GM10248 (cell line): ENCODE measurements at places on chromosomes 2 and 18.
A peak's percentile ranks its signal among the peaks of the same experiment; 100 is the strongest.

DNA sequence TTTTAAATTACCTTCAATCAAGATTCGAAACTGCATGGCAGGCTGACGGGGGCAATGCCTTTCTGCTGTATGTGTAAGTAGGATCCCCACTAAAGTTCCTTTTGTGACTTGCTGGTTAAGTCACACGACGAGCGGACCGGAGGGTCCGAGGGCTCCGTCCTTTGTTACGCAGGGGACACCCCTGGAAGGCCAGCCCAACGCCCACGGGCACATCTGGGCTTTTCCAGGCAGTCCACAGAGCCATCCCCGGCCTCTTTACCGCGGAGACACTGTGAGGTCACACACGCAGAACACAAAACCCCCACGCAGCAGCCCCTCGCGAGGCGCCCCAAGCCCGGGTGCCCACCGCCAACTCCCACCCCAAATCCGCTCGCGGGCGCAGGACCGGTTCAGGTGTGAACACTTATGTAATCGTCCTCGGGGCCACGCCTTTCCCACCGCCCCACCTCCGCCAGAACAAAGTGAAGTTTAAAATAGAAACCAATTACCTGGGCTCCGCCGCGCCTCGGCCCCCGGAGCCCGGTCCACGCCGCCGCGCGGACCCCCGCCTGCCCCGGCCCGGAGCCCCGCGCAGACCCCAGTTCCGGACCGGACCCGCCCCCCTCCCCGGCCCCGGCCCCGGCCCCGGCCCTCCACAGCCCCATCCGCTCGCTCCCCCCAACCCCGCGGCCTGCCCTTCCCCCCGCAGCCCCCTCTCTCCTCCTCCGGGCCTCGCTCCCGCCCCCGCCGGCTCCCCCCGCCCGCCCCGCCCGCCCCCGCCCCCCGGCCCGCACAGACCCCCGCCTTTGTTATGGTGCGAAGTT is 4.2 kb downstream of the ZNF516 start:
- peak; percentile 56 for DNase-seq

GRCh38 chr2:42979416-42979869 is 187.1 kb upstream of the HAAO start:
- DNase-seq: no peak

DNA sequence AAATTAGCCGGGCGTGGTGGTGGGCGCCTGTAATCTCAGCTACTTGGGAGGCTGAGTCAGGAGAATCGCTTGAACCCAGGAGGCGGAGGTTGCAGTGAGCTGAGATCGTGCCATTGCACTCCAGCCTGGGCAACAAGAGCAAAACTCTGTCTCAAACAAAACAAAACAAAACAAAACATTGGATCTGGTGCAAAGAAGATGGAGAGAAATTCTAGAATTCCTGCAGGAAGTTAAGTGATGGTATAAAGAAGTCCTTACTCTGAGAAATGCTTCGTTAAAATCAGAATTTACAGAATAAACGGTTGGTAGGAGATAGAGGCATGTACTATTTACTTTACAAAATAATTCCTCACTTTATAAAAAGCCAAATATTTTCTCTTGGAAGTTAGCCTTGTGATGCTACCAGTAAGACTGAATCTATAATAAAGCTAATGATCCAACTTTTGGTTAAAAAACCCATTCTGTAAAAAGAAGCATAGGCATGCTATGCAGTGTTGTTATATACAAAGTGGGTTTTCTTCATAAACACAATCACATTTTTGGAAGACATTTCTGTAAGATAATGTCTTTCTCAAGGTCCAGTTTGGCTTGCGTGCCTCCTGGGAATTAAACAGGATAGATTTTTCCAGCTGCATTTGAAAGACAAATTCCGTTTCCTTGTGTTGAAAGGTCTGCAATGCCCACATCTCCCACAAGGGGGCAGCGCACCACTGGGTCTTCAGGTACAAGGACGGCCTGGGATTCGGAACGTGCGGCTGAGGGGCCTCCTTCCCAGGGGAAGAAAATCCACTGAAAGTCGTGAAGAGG is 35.6 kb upstream of the PNO1 start:
- peak; percentile 58 for DNase-seq

DNA sequence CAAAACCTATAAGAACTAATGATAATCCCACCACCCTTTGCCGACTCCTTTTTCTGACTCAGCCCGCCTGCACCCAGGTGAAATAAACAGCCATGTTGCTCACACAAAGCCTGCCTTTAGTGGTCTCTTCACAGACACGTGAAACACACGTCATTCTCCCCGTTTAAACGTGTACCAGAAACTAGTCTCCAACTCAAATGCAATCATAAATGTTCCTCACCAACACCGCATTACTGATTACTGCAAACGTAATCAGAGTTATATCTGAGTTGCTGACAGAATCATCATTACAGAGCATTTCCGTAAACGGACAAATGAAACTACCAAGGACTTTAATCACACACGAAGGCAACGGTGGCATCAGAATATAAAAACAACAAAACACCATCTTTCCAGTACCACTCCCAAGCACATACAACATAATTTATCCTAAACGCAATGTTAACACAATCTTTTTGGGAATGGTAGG is 1.9 kb downstream of the CLK1 start:
- peak; percentile 37 for DNase-seq

DNA sequence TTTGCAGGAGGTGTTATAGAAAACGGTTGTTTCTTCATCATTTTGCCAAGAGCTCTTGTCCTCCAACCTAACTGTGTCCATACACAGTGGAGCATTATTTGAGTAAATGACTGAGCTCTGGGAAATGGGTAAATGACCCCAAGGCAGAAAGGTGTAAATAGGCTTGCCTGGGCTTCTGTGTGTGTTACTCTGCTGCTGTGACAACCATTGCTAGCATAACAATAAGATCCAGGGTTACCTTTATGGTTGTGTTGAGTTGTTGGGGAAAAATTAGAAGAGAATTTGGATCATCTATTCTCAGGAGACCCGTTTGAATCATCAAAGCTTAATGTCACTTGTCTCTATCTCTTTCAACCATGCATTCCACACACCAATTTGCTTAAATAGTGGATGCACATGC is 672.7 kb downstream of the DPP10 start:
- no peak for DNase-seq

- no peak for DNase-seq
Observed at GRCh38 chr18:23738151-23738550, 48.9 kb downstream of the LAMA3 start.

DNA sequence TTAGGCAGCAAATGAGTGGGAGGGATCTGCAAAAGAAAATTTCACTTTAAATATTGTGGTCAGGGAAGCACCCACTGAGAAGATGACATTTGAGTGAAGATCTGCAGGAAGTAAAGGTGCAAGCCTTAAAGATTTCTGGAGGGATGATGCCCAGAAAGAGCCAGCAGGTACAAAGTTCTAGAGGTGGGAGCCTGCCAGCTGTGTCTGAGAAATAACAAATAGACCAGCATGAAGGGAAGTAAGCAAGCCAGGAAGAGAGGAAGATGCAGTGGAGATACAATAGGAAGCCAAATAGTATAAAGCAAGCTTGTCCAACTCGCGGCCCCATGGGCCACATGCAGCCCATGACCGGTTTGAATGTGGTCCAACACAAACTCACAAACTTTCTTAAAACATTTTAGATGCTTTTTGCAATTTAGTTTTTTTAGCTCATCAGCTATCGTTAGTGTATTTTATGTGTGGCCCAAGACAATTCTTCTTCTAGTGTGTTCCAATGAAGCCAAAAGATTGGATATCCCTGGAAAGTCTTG is 489.9 kb downstream of the DCC start:
- no peak for DNase-seq

DNA sequence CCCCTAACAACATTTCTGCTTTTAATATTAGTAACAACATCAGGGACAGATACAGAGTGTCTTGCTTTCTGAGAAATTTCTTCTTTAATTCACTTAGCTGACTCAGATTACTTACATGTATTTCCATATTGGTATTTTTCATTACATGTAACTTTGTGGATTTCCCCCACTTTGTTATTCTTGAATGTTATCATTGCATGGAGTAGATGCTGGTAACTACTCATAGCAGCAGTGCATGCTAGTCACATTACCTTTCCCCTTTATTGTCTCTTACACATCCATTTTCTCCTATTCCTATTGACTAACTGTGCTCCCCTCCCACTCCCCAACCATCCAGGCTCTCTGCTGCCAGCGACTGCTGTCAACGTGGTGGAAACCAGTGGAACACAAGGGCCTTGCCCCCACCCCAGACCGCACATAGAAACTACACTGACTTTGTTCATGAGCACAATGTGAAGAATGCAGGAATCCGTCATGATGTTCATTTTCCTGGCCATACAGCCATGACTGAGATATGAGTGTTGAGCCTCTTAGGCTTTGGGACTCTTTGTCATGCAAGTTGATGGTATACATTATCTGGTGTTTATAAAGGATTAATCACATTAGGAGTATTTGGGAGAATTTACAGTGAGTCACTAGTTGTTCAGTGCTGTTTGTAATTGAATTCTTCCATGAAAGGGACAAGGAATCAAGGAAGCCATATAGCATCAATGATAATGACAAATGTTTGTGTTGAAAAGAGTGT is 91.0 kb downstream of the EPB41L5 start:
- DNase-seq: no peak

DNA sequence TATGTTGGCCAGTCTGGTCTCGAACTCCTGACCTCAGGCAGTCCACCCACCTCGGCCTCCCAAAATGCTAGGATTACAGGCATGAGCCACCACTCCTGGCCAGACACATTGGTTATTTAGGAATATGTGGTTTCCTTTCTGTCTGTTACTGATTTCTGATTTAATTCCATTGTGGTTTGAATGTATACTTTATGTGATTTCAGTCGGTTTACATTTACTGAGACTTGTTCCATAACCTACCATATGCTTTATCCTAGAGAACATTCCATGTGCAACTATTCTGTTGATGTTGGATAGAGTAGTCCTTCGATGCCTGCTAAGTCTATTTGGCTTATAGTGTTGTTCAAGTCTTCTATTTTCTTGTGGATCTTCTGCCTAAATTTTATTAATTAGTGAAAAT is 1.6 kb upstream of the CCL20 start:
- DNase-seq: no peak
